Activated naive CD4-positive, alpha-beta T cell (primary cell): ENCODE measurements at places on chromosomes 11 and 22.

- no peak for DNase-seq
Measured at GRCh38 chr11:26849036-26849435, 127.2 kb upstream of the SLC5A12 start.

DNA sequence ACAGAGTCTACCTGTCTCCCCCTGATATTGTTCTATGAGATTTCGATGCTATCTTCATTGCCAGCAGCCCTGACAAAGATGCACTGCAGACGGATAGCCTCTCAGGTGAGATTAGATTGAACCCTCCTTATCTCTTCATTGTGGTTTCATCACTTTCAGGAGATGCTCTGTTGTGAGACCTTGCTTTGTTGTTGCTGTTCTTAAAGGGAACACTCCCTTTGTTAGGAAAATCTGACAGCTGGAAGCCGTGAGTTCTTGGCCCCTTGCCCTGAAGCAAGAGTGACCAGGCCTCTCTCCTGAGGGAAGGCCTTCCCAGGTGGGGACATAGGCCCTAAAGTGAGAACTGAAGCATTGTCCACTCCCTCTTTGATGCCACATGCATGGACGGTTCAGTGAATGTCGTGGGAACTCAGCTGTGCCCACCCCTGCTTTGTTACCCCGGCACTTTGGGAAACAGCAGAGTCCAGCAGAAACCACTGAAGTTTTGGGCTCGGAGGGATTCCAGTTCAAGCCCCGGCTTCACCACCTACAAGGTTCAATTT lies 976.1 kb downstream of the TBC1D22A start:
- no peak for DNase-seq

GRCh38 chr11:121300313-121300971 lies 7.9 kb downstream of the SC5D start:
- DNase-seq, result no peak

DNA sequence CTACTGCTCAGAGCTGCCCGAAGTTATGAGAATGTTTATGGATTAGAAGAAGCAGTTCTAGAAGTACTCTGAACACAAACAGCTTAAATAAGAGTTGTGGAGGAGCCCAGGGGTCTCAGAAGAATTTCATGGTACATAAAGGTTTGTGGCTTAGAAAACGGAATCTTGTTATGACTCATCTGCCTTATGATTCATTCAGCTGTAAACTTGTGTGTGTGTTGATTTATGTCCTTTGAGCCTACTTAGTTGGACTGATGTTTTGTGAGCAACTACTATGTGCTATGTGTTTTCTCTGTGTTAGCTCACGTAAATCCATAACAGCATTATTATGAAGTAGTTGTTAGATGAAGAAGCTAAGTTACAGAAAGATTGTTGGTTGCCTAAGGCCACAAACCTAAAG lies 203.7 kb downstream of the PGR start:
- DNase-seq, result no peak

DNA sequence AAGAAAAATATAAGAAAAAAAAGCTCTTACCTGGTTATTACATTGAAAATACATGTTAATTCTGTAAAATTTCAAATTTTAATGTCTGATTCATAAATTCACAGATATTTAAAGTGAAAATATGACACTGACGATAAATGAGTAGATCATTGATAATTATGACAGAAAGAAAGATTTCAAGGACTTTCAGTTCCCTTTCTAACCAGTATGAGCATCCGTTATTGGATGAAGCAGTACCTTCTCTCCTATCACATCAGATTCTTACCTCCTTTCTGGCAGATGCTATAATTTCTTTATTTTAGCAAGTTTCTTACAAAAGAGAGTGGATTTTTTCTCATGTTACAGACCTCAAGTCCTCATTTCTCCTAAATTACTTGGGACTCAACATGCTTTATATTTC lies 847.3 kb downstream of the JRKL start:
- no peak for DNase-seq

DNA sequence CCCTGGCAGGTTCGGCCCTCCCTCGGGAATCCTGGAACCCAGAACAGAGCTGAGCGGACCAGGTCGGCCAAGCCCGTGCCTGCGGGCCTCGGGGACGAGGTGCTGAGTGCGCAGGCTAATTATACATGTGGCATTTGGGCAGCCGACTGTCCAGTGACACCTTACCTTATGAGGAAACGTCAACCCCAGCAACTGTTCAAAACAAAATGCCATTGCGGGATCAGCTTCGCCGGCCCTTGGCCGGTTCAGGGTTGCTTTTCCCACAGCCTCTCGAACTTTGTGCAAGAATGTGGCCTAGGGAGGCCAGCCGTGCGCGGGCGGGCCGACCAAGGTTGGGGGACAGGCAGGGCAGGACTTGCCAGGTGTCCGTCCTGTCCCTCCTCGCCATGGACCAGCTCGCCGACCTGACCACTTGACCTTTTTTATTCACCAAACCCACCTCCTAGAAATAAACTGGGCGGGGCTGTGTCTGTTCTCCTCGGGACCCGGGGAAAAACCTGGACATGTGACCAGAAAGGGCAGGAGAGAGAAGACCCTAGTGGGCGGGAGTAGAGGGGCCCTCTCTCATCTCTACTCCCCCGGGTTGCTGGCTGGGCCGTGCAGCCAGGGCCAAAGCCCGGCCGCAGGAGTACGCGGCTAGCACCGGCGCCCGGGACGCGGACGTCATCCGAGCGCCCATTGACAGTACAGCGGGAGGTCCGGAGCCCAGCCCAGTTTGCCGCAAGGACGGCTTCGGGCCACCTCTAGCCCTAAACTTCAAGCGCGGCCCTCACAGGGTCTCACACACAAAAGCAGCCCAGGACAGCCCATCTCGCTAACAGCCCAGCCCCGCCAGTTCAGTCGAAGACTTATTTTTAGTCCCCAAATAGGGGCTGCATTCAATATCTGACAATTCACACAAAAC lies 134.3 kb upstream of the C11orf58 start:
- DNase-seq, result no peak

- DNase-seq, result no peak
Measured at GRCh38 chr11:11607772-11608171, 14.0 kb downstream of the GALNT18 start.

- no peak for DNase-seq
Measured at GRCh38 chr11:103893371-103893770, 143.1 kb upstream of the DDI1 start.

- DNase-seq, result no peak
Measured at GRCh38 chr11:16774936-16775613, 36.6 kb downstream of the C11orf58 start.

GRCh38 chr22:24391836-24392217 lies 35.6 kb upstream of the ADORA2A start:
- no peak for DNase-seq

- DNase-seq, result no peak
Measured at GRCh38 chr22:39634530-39635405, 64.2 kb downstream of the CACNA1I start.

- no peak for DNase-seq
Measured at GRCh38 chr22:42717197-42717928, 3.3 kb downstream of the A4GALT start.

DNA sequence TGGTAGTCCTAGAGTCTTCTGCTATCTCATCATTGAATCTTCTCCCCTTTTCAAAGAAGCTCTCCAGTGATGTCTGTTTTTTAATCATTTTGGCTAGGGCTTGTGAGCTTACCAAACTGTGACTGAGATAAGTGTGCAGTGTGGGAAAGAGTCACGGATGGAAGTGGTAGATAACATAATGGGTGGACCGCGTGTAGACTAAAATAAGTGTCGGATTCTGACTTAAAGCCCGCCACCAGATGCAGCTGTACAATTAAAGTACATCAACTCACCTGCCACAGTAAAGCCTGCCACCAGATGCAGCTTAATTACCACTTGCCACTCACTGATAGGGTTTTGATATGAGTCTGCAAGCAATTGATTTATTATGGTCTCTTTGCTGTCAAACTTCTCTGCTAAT lies 581.5 kb downstream of the LRRC4C start:
- no peak for DNase-seq

- no peak for DNase-seq
Measured at GRCh38 chr11:59616396-59616982, 915 bp upstream of the OSBP start.

- no peak for DNase-seq
Measured at GRCh38 chr11:80831374-80831773, 1390.5 kb upstream of the TENM4 start.

- no peak for DNase-seq
Measured at GRCh38 chr11:82458761-82459160, 274.9 kb downstream of the FAM181B start.

DNA sequence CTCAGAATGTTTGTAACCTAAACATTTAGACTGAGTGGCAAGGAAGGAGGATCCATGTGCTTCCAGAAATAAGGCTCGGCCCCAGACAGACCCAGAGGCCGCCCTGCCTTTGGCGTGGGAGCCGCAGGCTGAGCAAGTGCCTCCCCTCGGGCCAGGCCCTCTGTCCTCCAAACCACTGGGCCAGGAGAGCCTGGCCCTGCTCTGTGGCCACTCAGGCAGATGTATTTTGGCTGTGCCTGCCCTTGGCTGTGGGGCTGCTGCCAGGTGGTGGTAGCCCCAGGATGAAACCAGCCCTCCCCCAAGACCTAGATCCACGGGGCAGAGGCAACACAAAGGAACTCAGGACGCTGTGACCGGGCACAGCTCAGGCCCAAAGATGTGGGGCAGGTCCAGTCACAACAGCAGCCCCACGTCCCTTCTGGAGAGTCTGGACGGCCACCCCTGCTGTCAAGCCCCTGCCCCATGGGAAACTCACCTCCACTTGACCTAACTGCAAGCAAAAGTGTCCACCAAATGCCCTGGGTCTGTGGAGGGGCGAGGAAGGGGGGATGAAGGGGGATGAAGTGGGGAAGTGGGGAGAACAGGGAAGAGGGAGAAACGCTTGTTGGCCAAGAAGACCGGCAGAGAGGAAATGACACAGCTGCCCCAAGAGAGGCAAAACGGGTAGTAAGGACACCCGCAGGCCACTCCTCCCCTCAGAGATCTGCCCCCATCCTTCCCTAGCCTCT lies 24.0 kb downstream of the PISD start:
- DNase-seq, result no peak

GRCh38 chr11:2468363-2469235 lies 23.8 kb downstream of the KCNQ1 start:
- DNase-seq, result no peak

DNA sequence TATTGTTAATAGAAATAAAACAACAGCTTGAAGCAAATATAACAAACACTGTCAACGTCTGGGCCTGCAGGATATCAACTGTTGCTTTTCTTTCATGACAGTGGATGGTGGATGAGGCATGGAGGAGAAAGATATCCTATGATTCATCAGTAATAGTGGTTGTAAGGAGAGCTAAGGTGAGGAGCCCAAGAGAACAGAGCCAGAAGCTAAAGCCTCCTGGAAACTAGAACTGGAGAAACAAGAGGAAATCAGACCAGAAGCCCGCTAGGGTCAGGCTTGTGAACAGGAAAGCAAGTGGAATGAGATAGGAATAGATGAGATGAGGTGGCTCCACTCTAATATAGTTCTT lies 37.7 kb upstream of the MMP12 start:
- no peak for DNase-seq

GRCh38 chr11:66789097-66789890 lies 53.9 kb upstream of the RCE1 start:
- DNase-seq, result no peak

GRCh38 chr11:95700471-95700817 lies 89.1 kb downstream of the FAM76B start:
- no peak for DNase-seq

DNA sequence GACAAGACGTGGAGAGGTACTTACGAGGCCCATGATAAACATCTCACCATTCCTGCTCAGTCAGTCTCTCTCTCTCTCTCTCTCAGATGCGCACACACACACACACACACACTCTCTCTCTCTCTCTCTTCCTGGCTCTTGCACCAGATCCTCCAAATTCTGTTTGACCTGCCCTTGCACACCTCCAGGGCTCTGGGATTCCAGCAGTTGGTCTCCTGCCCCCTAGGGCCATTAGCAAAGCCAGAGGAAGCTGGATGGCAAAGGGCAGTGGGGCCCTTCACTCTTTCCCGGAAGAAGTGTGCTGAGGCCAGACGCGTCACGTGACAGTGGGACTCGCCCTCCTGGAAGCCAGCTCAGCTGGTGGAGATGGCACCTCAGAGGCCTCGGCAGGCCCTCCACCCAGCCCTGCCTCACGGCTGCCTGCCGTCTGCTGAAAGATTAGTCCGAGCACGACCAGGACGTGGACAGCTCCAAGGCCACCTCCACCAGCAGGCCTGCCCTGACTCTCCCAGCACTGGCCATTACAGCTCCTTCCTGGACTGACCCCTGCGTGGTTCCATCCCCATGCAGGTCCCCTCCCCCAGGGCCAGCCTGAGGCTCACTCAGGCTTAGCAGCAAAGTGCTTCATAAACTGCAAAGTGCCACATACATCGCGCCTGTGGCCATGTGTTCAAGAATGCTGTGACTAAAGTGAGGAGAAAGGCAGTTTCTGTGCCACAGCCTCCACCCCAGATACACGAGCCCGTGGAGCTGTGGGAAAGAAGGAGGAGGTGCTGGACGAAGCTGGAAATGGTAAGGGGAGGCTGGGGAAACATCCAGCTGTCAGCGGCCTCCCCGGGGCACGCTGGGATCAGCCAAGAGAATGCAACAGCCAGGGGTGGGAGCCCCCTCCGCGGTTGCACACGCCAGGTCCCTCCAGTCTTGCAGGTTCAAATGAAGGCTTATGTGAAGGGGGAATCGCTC lies 3.7 kb downstream of the PDGFB start:
- DNase-seq, result no peak

DNA sequence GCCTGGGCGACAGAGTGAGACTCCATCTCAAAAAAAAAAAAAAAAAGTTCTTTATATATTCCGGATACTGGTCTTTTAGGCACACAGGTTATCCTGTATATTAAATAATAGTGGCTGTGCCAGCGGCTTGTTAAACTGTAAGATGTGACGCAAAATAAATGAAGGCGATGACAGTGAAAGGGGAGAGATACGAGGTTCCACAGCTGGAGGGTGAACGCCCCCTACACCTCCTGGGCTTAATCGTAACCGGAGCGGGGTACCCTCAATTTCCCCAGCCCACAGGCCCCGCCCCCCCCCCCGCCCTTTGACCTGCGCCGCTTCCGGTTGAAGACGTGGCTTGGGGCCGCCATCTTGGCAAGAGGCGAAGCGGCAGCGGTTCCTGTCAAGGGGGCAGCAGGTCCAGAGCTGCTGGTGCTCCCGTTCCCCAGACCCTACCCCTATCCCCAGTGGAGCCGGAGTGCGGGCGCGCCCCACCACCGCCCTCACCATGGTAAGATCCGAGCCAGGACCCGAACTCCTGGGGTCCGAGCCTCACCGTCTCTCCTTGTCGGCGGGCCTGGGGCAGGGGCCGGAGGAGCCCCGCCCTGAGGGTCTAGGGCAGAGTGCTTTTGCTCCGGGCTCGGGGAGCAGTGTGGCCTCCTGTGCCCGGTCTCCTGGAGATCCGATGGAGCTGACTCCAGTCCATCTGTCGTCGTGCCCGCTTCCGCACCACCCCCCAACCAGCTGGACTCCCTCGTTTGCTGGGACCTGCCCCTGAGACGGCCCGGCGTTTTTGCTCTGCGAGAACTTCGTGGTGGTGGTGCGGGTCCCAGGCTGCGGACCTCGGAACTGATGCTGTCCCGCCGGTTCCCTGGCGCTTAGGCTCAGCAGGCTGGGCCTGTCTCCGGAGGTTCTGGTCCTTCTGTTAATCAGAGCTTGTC lies at the start of gene ARCN1:
ARCN1 (plus strand) TSS at position 349 of the 920 bp plus-strand sequence; CDS start at position 488, 139 bp downstream.
- peak; percentile 65 for DNase-seq

- no peak for DNase-seq
Measured at GRCh38 chr11:8321876-8322275, 58.2 kb upstream of the LMO1 start.

GRCh38 chr11:61147791-61148620 lies 13.2 kb downstream of the VPS37C start:
- DNase-seq, result no peak

GRCh38 chr22:49090853-49091135 lies 736.9 kb downstream of the BRD1 start:
- no peak for DNase-seq
